NCI-H774 (cell line): ENCODE measurements at places on chromosomes 2 and 18.

DNA sequence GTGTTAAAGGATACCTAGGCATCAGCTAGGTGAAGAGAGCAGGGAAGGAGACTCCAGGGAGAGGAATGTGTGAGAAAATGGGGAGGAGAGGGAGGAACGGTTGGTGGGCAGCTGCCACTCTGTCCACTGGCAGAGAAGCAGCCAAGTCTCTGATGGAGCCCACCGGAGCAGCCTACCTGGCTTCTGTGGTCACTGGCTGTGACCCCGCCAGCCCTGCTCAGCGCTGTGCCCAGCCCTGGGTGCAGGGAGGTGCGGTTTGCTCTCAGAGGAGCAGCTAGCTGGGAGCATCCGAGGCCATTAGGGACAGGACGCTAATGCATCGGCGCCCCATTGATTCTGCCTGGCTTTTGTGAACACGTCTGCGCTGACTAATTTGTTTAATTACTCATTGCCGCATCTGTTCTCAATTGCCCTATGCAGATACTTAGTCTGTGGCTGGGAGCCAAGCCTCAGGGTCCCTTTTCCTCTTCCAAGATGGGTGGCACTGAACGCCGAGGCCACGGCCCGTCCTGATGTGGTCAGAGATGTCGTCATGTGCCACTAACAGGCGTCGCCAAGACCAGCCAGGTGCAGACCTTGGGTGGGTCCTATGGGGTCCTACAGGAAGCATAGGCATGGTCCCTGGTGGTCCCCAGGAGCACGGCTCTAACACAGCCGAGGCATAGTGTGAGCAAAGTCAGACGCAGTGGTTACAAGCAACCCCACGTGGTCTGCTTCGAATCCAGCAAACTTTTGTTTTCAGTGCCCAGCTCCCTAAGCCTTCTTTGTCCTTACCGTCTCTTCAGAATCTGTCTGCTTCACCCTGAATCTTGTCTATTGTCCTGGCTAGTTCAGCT is 82.0 kb downstream of the RRM2 start:
- peak; percentile 4 for DNase-seq

GRCh38 chr2:174634130-174635014 is 36.8 kb upstream of the WIPF1 start:
- DNase-seq: no peak

GRCh38 chr2:22701561-22702160 is 683.3 kb upstream of the KLHL29 start:
- DNase-seq: no peak

- DNase-seq: no peak
Measured at GRCh38 chr2:227339098-227339599, 14.1 kb downstream of the MFF start.

DNA sequence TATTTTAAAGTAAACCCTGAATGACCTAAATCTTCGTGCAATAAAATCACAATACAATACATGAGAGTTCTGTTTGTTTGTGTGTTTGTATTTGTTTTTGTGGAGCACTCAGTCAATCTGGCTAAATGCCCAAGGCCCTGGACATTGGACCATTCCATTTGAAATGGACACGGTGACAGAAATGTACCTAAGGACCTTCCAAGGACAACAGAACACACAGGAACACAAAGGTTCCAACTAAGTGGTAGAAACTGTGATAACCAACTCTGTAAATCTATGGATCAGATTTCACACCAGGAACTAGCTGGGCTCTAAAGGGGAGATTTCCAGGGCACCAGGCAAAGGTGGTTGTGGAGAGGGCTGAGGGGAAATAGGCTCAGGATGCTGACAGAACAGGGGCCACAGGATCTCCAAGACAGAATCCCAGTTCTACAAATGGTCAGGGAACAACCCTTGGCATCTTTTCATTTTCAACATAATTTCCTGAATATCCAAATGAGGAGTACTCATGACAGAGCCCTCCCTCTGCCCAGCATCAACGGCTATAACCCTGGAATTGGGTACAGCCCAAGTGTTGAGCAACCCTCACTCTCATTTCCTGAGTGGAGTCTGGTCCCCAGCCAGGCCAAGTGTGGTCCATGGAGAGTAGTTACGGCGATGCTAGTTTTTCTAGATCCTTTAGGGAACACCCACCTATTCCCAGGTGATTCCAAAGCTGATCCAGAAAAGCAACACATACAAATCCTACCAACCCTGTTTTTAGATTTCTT is 78.4 kb downstream of the NCKAP5 start:
- DNase-seq: no peak

GRCh38 chr2:23600346-23600745 is 215.4 kb downstream of the KLHL29 start:
- no peak for DNase-seq

DNA sequence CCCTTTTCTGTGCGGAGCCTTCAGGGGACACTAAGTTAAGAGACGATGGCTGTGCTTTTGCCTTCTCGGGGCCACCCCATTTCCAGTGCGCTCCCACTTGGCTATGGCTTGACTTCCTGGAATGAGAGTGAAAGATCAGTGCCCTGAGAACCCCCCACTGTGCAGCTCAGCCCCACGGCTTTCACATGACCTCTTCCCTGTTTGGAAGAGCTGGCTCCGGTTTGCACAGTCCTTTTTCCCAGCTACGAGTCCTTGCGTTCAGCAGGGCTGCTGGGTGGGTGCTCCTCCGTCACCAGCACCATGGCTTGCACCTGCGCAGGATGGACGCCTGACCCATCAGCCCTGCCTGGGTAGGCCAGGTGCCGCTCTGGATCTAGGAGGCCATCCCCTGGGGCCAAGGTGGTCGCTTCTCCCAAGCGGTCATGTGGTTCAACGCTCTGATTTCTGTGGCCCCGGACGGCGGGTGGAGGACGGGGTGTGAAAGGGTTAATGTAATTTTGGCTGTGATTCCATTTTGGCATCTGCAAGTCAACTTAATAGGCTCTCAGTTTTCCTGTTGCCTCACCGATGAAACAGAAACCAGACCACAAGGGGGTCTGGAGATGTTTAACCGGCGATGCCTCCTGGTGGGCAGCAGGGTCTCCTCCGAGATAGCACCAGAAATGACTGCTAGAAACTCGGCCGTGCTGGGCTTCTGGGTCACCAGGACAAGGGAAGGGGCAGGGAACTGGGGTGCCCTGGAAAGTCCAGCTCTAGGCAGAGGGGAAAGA is 113.1 kb upstream of the HAAO start:
- DNase-seq: no peak

- DNase-seq: no peak
Measured at GRCh38 chr18:23761941-23762340, 72.7 kb downstream of the LAMA3 start.

- no peak for DNase-seq
Measured at GRCh38 chr2:213150315-213151097, 906 bp downstream of the IKZF2 start.

DNA sequence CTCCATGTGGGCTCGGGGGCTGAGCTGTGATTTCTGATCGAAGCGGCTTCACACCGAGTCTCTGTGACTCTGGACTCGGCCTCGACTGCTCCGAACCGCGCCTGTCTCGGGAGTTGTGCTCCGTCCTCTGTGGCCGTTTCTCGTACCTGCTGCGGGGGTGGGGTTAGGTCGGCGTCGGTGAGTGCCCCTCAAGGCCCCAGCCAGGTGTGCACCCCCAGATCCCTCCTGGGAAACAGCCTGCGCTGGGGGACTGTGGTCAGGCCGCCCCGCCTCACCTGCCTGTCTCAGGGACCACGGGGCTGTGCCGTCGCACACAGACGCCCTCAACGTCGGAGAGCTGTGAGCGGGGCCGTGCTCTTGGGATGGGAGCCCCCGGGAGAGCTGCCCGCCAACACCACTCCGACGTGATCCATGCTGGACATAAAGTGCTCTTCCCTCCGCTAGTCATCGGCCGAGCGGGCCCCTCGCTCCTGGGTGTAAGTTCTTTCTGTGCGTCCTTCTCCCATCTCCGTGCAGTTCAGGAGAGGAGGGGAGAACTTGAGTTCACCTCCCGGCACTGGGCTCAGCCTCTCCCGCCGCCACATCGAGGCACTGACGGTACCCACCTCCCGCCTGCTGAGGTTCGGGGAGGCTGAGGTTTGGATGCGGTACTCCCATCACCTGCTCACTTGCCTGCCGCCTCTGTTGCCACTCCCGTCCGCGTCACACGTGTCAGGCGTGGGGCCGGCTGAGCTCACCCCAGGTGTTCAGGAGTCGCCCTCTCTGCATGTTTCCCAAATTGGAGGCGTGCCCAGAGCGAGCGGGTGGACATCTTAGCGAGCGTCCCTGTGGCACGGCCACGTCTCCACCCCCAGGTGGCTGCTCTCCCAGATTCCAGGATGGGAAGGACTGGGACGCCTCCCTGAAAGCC is 55.7 kb downstream of the CTDP1 start:
- DNase-seq: no peak

DNA sequence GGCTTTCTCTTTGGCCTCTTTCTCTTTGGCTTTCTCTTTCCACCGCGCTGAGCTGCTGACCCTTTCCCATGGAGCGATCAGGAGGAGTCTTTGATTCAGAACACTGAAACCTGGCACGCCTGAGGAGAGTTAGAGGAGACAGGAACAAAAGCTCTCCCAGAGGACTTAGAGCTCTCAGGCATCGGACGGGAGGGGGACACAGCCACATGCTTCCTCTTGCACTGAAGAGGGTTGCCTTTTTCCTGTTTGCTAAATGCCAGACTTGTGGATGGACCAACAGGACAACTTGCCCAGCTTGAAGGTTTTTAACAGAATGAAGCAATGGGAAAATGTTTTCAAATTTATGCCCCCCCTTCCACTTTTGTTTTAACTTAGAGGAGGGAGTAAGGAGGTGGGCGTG is 3.6 kb upstream of the PTPN18 start:
- no peak for DNase-seq

DNA sequence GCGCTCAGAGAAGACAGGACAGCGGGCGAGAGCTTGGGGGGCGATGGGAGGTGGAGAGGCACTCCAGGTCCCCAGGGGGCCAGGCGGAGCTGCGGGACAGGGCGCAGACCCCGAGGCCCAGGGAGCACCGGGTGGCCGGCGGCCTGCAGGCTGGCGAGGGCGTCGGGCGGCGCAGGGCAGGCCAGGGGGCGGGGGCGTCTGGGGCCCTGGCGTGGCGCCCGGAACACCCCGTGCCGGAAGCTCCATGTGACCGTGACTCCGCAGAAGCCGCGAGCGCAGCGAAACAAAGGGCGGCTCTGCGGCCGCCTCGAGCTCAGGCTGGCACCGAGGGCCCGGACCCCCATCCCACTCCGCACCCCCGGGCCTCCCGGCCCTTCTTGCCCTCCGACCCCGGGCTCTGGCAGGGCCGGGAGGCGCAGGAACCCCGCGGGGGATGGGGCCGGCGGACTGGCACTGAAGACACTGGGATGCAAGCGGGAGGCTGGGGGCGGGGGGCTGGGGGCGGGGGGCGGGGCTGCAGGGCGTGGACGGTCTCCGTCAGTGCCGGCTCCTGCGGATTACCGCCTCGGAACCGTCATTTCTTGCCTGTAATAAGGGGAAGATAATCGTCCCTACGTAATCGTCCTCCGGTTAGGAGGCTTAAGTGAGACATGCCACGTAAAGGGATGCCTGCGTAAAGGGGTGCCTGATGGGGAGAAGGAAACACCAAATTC is 19.1 kb downstream of the SH2D6 start:
- DNase-seq: peak; percentile 73

DNA sequence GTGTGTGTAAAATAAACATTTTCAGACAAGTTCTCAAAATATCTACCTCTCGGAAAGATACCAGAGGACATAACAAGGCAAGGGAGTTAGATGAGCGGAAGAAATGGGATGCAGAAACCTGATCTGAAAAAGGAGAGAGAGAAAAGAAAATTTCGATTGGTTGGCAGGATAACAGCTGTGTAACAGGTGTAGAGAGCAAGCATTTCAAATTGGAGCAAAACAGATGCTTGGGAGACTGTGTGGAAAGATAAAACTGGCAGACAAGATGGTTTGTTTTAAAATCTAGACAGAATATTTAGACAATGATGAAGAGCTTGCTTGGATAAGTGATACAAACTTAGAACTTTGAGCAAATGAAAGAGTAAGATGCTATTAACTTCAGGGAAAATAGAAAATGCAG is 20.2 kb downstream of the CHST9 start:
- DNase-seq: no peak

DNA sequence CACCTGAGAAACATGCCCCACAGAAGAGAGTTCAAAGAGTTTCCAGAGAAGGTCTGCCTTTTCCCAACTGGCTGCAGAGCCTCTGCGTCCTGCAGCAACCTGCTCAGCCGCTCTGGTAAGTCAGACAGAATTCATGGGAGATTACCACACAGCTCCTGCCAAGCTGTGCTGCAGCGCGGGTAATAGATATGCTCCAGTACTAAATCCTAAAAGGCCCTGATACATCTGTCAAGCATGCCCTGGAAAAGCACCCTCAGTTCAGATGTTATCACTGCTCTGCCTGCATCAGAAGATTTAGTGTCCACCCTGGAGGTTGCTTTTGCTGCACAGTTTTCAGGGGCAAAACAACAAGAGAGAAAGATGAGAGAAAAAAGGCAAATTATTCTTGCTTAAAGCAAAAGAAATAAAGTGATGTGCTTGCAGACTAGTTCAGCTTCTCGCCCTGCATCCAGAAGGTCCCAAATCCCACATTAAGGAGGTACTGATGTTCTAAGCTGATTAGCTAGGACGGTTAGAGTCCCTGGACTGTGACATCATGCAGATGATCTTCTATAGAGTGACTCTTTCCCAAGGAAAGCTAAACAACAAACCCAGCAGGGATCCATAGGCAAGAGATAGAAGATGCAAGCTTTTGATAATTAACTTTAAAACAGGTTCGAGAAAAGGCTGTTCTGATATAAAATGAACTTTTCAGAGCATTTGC is 488.6 kb downstream of the BCL11A start:
- DNase-seq: no peak

DNA sequence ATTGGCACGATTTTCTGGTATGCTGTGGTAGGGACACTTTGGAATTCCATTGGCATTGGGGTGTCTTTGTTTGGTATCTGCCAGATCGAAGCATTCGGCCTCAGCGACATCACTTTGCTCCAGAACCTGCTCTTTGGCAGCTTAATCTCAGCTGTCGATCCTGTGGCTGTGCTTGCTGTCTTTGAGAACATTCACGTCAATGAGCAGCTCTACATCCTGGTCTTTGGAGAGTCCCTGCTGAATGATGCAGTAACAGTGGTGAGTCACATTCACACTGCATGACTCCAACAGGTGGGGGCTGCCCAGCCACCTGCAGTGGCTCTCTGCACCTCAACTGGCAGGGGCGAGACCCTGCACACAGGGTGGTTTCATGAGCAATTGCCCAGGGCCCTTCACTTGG is 38.4 kb downstream of the SLC9A2 start:
- DNase-seq: no peak

GRCh38 chr2:31002537-31003150 is 135.6 kb downstream of the GALNT14 start:
- no peak for DNase-seq

- no peak for DNase-seq
Measured at GRCh38 chr2:217451666-217452065, 551.1 kb downstream of the TNS1 start.

GRCh38 chr2:102141970-102142828 is at the start of gene IL1R1:
TSS of gene IL1R1 (plus strand) at chr2:102142746. CDS start at chr2:102157725, 14,979 bp downstream.
- no peak for DNase-seq

- no peak for DNase-seq
Measured at GRCh38 chr2:171858397-171858958, 35.6 kb downstream of the SLC25A12 start.
